ENCODE measurements at places on chromosomes 7 and 10. TPM values are rescaled to one million over a fixed set of nuclear protein-coding genes. Genes with fewer than 3 reads are reported as not detected.

GRCh38 chr10:131056781-131057180 is 254.7 kb downstream of the TCERG1L start:
- no peak for DNase-seq

DNA sequence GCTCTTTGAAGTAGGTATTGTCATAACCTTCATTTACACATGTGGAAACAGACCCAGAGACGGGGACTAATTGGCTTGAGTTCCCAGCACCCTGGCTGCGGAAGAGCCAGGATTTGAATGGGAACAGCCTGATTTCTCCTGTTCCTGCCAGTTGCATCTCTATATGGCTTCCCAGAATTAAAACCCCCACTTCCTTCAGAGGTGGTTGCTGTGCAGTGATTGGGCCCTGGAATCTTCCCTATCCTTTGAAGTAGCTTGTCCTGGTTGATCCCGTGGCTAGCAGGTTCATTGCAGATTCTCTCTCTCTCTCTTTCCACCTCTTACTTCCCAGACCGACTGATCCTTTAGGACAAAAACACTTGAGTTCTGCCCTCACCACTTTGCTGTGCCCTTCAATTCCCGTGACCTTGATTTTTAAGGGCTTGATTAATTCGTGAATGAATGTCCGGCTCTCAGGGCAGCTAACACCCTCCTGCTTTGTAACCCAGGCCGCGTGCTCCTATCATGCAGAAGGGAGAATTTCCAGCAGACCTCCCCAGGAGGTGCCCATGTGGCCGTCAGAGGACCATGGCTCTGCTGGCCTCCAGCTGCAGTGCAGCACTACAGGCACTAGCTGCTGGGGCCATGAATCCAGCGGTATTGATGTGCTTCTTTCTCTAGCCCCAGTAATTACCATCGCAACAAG is 120.6 kb upstream of the AGK start:
- no peak for DNase-seq

THSD7A gene
- total RNA-seq: 15.7 TPM

MUC3A gene
- total RNA-seq: 1.1 TPM

GRCh38 chr10:110458266-110458920 is 39.3 kb upstream of the DUSP5 start:
- no peak for DNase-seq

- DNase-seq: no peak
Measured at GRCh38 chr10:86393362-86393761, 26.8 kb upstream of the GRID1 start.

DNA sequence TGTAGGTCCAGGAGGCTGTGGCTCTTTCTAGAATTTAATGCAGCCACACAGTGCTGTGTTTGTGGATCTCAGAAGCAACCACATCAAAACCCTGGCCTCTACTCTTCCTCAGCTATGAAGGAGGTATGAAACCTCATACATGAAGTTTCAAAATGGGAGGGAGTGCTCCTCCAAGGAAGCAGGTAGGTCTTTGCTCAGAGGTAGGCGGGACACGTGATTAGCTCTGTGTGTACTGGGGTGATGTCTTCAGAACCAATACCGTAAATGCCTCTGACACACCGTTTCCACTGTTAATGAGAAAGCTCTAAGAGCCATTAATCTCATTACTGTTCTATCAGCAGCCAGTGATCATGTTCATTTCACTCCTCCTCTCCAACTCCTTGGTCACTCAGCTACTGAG is 126.1 kb downstream of the PLXNA4 start:
- DNase-seq: no peak
